ENCODE measurements at places on chromosomes 12 and 14. TPM values are rescaled to one million over a fixed set of nuclear protein-coding genes. Genes with fewer than 3 reads are reported as not detected.

DNA sequence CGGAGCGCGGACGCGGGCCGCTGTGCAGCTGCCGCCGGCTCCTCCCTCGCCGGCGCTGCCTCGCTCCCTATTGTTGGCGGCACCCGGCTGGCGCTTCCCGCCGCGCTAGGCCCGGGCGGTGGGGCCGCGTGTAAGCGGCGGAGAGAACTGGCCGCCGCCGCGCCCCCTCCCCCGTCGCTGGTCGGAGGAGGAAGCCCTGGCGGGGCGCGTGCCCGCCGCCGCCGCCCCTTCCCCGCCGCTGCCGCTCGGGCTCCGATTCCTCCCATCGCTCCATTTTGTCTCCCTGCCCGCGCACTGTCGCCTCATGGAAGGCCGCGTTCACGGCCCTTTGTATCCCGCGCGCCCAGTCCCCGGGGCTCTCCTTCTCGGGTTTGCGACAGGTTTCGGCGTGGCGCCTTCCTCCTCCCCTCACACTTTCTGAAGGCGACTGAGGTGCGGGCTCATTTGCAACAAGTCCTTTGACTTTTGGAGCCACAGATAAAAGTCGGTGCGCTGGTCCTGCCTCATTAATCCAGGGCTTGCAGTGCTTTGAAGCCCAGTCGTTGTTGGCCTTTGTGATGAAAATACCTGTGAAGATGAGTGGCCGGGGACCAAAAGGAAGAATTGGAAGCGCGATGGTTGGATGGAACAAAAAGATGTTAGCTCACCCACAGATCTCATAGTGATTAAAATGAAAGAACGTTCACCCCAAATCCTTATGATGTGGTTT is 707 bp downstream of the CPSF6 start:
- peaks cover 47% of the 10 kb centered on the region for H3K4me1 ChIP-seq
- peaks cover 30% of the 10 kb centered on the region for H3K36me3 ChIP-seq
- DNase-seq = peak; percentile 55
- H3K27ac ChIP-seq = peak overlapping the region; percentile 98
- H3K4me3 ChIP-seq = peak overlapping the region; percentile 99

DNA sequence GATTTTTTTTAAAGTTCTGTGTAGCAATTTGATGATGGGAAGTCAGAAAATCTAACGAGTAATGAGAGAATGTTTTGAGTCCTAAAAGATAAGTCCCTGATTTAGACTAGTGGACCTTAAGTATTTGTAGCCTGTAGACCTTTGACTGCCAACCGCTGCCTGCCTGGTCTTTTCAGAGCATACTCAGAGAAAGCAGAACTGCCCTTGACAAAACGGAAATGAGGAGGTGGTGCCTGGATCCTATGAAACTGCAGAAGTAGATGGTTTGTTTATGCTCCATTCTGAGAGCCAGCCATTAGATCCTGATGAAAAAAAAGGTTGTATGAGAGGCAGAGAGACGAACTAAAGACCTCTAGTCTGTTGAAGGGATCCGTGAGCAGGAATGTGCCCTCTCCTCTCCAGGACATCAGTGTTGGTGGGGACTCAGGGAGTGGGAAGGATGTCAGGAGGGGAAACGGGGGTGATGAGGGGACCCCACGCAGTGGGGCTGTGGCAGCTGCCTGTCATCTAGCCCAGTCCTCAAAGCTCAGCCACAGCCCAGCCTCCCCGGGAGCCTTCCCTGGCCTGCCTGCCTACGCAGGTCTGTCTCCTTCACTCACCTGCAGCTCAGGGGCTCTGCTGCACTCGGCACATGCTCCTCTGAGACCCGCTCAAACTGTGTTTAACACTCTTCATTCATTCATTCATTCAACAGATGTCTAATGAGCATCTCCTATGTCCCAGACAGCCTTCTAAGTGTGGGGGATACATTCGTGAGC is 447.5 kb downstream of the AACS start:
- no peak for DNase-seq
- H3K4me1 ChIP-seq = no peaks in the 10 kb centered on the region
- H3K27ac ChIP-seq = no peak overlapping the region
- no peaks in the 10 kb centered on the region for H3K36me3 ChIP-seq

DNA sequence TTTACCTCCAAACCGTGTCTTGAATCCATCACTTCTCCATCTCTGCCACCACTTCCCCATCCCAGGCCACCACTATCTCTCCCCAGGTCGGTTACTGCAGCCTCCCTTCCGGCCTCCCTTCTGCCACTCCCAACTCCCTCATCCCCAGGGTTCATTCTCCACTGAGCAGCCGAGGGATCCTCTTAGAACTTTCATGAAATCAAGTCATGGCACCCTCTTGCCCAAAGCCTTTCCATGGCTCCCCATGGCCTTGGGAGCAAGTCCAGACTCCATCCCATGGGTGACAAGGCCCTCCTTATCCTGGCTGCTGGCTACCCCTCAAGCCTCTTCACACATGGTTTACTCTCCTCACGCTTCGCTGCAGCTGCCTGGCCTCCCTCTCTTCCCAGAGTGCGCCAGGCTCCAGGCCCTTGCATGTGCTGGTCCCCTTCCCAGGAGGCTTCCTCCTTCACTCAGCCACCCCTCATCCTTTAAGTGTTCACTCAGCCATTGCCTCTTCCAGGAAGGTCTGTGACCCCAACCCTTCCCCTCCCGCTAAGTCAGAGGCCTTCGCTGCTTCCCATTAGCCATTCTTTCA is 17.9 kb upstream of the SH2B3 start:
- H3K4me3 ChIP-seq = no peak overlapping the region
- H3K27ac ChIP-seq = no peak overlapping the region
- H3K36me3 ChIP-seq = no peaks in the 10 kb centered on the region

- H3K4me3 ChIP-seq = no peak overlapping the region
- no peaks in the 10 kb centered on the region for H3K4me1 ChIP-seq
Observed at GRCh38 chr12:114371733-114372132, 34.2 kb downstream of the TBX5 start.

DNA sequence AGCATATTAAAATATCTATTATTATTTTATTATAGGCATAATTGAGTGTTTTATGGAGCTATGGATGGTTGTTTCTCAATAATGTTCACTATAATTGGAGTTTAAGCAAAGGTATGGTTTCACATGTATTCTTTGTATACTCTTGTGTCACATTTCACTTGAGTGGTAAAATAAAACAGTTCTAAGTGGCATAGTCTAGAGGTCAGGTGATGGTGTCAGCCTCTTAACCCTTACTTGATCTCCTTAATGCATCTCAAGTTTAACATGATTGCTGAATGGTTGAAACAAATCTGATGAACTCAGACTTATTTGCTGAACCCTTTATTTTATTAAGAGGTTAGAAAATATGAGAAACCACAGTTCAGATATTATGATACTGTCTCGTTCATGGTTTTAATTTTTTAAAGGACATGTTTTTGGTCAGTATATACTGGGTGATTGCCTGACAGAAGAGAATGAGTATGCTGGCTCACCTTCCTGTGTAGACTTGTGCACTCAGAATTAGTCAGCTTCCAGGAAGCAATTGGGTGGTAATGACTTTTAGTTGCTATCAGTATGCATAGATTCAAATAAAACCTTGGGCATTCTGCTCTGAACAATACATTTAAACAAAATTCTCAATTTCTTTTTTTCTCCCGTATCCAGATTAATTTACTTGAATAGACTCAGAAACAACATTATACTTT is 464.6 kb downstream of the PCNX1 start:
- peaks cover 30% of the 10 kb centered on the region for H3K4me1 ChIP-seq
- no peaks in the 10 kb centered on the region for H3K27me3 ChIP-seq
- DNase-seq = peak; percentile 35
- H3K4me3 ChIP-seq = no peak overlapping the region

GRCh38 chr14:35383569-35384454 is 20.7 kb downstream of the NFKBIA start:
- no peak overlapping the region for H3K4me3 ChIP-seq
- no peak overlapping the region for H3K27ac ChIP-seq
- H3K36me3 ChIP-seq = no peaks in the 10 kb centered on the region
- no peak for DNase-seq
- H3K27me3 ChIP-seq = no peaks in the 10 kb centered on the region
- H3K4me1 ChIP-seq = no peaks in the 10 kb centered on the region

The NAA30 gene
- 14.1 TPM for total RNA-seq

The RPGRIP1 gene
- not detected for total RNA-seq

The CCDC184 gene
- total RNA-seq = 0.25 TPM

The POTEM gene
- total RNA-seq = not detected

The TMEM117 gene
- 0.96 TPM for total RNA-seq

Measured in activated CD8-positive, alpha-beta T cell treated with anti-CD3 and anti-CD28 coated beads for 36 hours (primary cell).